Activated CD4-positive, alpha-beta T cell treated with anti-CD3 and anti-CD28 coated beads, Interleukin-2, amount 50 U/mL, for 24 hours (primary cell): ENCODE measurements at places on chromosomes 12 and 14.
A peak's percentile ranks its signal among the peaks of the same experiment; 100 is the strongest.

GRCh38 chr14:102323102-102323501 is 3.6 kb downstream of the ZNF839 start:
- no peak for DNase-seq

- DNase-seq, result no peak
These were observed 67.8 kb downstream of the VWF start for GRCh38 chr12:6056406-6057240.

GRCh38 chr12:95066091-95066855 is 7.1 kb downstream of the NR2C1 start:
- no peak for DNase-seq

- no peak for DNase-seq
These were observed 101.5 kb downstream of the KICS2 start for GRCh38 chr12:64120568-64120967.

DNA sequence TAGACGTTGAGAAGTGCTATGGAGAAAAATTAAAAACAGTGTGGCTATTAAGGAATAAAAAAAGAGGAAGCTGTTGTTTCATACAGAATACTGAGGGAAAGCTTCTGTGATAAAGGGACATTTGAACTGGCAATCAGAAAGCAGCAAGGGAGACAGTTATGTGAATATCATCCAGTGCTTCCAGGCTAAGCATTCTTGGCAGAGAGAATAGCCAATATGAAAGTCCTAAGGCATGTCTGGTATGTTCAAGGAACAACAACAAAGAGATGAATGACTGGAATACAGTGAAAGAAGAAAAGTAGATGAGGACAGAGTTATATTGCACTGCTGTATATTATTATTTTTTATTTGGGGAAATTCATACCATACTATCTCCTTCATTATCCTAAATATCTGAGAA is 23.9 kb downstream of the SCAF11 start:
- DNase-seq, result no peak

GRCh38 chr14:34099635-34100034 is 148.8 kb upstream of the EGLN3 start:
- no peak for DNase-seq

- no peak for DNase-seq
These were observed 160.7 kb upstream of the CCND2 start for GRCh38 chr12:4112734-4113325.

GRCh38 chr14:27845241-27845850 is 921.2 kb upstream of the FOXG1 start:
- no peak for DNase-seq

GRCh38 chr14:21780429-21781084 is 106.9 kb upstream of the OR4E1 start:
- no peak for DNase-seq

DNA sequence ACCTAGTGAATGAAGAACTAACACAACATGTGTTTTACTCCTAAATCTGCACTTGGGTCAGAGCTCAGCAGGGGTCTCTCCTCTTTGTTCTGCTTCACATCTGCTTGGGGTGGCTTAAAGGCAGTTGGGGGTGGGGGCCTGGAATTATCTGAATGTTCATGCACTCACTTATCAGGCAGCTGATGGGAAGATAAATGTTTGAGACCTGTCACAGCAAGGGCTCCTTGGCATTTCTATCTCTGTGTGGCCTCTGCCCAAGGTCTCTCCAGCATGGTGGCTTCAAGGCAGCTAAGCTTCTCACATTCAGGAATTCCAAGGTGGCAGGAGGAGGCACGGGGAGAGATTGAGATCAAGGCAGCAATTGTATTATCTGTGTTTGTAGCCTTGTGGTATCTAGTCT is 6.4 kb upstream of the HMGA2 start:
- DNase-seq, result no peak

DNA sequence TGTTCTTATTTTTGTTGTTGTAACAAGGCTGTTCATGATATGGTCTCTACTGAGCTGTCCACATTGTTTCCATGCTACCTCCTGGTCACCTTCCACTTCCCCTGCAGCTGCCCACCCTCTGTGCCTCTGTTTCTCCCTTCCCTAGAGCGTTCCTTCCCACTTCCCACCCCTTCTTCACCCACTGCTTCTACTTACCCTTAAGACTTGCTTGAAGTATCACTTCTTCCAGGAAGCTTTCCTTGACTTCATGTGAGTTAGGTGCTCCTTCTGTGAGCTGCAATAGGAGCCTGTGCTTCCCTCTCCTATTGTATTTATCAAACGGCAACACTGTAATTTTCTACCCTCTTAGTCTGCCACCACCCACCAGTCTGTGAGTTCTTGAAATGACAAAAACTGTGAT is 286.8 kb upstream of the AMIGO2 start:
- DNase-seq, result no peak

- DNase-seq, result no peak
These were observed 52.0 kb downstream of the TMEM132C start for GRCh38 chr12:128318946-128319345.

DNA sequence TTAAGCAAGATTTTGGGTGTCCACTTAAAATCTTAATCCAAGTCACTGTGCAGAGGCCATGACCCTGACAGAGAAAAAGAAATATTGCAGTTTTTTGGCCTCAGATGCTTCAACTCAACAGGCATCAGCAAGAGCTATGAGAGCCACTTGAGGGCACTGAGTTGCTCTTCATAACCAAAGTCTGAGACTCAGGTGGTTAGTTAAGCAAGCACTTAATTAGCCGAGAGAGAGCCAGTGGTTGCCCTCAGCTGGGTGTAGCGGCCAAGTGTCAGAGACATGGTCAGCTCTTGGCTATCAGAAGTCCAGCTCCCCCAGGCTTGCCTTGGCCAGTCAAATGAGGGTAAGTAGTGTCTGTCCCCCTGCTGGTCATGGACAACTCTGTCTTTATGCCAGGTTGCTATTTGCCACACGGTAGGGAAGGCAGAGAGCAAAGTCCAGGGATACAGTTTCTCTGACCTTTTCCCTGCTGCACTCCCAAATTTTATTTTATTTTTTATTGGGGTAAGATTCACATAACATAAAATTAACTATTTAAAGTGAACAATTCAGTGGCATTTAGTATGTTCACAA is 9.0 kb upstream of the KRT71 start:
- no peak for DNase-seq

DNA sequence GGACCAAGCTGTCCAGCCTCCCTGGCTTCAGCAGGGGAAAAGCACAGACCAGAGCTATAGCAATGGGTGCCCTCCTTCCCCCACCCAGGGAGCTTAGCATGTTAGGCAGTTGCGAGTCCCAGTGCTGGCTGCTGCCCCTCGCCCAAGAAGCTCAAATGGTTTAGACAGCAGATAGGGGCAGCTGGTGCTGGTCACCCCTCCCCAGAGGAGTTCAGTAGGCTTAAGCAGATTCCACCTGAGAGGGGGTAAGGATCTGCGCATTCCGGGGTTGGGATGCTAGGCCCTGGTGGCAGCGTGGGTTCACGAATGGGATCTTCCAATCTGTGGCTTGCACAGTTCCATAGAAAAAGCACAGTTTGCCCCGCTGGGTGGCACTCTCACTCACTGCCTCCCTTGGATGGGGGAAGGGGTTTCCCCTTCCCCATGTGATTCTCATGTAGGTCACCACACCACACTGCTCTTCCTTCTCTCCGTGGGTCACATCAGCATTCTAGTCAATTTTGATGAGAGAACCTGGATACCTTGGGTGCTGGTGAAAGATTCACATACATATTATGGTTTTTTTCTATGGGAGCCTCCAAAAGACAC is 665.6 kb downstream of the C12orf50 start:
- no peak for DNase-seq

- DNase-seq, result no peak
These were observed 82.4 kb downstream of the SLC5A8 start for GRCh38 chr12:101127521-101128219.

DNA sequence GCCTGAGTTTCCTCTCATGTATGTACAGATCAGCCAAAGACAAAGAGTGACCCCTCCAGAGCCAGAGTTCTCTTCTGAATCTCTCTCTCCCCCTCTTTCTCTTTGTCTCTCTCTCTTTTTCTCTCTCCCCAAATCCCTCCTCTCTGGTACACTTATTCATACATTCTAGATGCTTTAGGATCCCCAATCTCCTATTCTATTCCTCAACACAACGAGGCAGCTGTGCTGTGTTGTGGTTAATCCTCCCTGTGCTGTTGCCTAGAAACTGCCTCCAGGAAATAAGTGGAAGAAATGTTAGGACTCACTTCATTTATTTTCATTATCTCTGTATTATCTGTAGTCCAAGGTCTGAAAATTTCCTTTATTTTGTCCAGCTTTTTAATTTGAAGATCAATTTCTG is 350.5 kb upstream of the OR4E1 start:
- DNase-seq, result no peak

DNA sequence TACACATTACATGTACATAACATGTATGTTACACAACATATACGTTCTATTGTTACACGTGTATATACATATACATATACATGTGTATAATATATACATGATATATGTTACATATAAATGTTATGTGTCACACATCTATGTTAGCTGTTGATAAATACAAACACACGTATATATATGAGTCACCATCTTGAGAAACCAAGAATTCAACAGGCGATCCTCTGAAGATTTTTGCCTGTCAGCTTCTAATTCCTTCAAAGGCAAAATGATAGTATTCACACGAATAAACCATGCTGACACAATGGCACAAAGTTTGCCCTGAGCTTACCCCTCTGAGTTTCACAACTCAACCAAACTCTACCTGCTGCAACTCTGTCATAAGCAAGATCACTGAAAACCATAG is 30.2 kb upstream of the TESC start:
- no peak for DNase-seq

GRCh38 chr14:97620066-97620465 is 822.9 kb downstream of the VRK1 start:
- DNase-seq, result no peak

- peak; percentile 73 for DNase-seq
These were observed 22.1 kb upstream of the NINJ2 start for GRCh38 chr12:685388-685787.

GRCh38 chr12:11795913-11796459 is 146.5 kb downstream of the ETV6 start:
- no peak for DNase-seq

DNA sequence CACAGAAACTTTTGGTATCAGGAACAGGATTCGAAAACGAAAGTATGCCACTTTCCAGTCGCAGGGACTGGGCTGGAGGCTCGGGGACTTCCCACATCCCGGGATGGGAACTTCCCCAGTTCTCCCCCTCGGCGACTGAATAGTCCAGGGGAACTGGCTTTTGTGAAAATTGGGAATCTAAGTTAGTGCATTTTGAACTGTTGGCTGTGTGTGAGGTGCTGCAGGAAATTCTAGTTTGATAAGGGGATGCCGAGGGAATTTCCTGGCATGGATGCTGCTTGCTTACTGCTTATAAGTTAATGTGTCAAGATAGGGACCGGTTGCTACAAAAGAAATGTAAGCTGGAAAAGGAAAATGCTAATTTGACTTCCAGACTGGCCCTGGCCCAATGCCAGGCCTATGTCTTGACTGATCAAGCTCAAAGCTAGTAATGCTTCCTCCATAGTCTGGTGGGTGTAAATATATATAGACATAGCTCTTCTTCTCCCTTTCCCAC is 73.4 kb upstream of the EIF5 start:
- DNase-seq, result no peak

- DNase-seq, result no peak
These were observed 1.6 kb downstream of the CRIP2 start for GRCh38 chr14:105476097-105476830.

DNA sequence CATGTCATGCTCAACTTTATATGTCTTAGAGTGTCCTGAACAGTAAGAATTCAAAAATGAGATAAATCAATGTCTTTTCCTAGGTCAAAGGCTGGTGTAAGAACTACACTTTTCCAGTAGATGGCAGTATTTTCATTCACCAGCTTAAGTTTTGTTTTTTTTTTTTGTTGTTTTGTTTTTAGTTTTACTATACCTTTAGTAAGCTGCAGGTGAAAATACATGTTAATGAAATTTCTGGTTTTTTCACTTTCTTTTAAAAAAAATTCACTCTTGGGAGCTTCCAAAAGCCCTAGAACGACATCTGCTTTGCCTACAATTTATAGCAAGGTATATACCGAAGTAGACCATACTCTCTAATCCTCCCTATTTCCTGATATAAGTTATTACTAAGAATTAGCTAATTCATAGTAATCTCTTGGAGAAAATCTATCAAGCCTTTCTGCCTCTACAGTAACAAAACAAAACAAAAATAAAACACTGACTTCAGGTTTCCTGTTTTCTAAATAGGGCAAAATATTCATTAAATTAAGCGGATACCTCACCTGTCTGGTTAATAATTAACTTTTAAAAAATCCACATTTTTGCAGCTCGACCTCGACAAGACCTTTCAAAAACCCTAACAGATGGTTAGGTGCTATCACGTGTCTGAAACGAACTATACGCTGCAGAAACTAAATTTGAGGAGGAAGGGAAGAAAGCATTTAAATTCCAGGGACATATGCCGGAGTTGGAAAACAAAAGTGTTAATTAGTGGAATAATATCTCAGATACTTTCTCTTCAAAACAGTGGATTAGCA is 2.7 kb upstream of the SAMD4A start:
- no peak for DNase-seq

DNA sequence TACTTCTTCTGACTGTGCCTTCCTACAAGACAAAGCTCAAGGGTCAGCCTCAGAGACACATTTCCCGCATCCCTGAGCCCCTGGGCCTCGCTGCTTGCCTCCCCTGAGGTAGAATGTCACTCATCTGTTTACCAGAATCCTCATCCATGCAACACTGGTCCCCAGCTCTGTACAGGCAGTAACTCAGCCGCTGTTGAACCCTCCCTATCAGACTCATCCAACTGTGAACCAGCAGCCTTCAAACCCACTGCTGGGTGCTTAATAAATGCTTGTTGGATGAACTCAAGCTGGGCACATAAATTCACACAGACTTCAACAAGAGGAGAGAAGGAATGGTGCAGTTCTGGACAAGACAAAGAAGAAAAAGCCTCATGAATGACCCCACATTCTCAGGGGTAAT is 6.1 kb downstream of the NT5DC3 start:
- DNase-seq, result no peak

DNA sequence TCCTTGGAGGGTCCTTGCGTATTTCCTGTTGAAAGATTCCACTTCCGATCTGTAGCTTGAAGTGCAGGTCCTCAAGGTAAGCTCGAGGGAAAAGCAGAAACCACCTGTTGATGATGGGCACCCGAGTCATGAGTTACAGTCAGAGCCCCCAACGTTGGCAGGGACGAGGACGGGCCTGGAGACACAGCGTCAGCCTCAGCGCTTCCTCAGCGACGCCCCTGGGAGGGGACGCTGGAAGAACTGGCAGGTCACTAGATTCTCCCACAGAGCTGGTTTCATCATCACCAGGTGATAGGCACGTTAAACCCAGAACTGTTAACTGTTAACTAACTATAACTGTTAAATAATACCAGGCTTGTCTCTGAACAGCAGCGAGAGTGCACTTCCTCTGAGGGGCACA is 101.8 kb downstream of the TNFAIP2 start:
- no peak for DNase-seq

GRCh38 chr14:105090493-105091053 is 25.3 kb upstream of the GPR132 start:
- DNase-seq, result peak; percentile 79

GRCh38 chr14:32081901-32082300 is 4.8 kb downstream of the ARHGAP5 start:
- DNase-seq, result no peak
